ENCODE measurements at places on chromosomes 6 and 20.

GRCh38 chr6:141267420-141267819, 865.3 kb upstream of the GJE1 start:
- no peak for DNase-seq

DNA sequence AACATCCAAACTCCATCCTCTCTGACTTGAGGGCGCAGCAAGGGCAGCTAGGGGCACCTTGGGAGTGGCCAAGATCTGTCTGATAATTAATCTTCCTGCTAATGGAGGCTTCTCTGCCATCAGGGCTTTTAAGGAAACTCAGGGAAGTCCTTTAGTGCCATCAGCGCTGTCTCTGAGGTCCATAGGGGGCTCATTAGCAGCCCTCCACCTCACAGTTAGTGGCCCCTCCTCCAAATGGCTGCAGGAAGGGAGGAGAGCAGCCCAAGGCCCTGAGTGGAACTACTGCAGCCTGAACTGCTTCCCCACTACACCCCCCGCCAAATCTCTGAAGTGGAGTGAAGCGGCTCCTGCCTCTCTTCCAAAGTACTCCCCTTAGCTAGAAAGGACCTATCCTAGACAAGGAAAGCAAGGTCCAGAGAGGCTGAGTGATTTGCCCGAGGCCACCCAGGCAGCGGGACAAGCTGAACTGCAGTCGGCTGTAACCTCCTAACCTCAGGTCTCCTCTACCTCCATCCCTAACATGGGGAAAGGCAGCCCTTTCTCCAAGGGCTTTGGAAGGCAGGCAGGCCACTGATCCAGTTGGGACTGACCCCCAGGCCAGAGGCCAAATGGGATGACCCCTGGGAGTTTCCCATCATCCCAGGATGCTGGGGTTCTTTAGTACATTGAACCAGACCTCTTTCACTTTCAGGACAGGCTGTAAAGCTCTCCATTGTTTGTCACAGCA, 39.5 kb upstream of the ZFAND3 start:
- DNase-seq: no peak

- DNase-seq: no peak
Measured at GRCh38 chr20:227439-228105, 514 bp downstream of the DEFB129 start.

GRCh38 chr6:64672131-64672530, 1034.9 kb downstream of the EYS start:
- DNase-seq: no peak

DNA sequence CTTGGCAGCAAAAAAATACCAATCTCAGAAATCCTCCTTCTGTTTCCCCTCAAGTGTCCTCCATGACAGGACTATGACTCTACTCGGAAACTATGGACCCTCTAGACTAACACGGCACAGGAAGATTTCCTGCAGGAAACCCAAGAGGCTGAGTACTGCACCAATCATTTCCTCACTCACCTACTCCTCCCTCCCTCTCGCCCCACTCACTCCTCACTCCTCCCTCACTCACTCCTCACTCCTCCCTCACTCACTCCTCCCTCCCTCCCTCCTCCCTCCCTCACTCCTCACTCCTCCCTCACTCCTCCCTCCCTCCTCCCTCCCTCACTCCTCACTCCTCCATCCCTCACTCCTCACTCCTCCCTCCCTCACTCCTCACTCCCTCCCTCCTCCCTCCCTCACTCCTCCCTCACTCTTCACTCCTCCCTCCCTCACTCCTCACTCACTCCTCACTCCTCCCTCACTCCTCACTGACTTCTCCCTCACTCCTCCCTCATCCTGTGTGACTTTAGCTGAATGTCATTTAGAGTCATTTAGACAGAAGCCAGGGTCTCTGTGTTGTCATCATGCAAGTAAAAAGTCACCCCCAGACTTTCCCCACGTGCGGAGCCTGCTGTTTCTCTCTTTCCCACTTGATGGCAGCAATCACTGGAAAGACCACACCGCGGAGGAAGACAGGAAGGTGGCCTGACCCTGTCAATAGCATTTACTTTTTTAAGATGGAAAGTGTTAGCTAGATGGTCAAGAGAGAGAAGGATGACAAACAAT, 226.8 kb upstream of the PDE10A start:
- DNase-seq: no peak

- DNase-seq: no peak
Measured at GRCh38 chr20:25280574-25281535, 33.0 kb downstream of the PYGB start.

DNA sequence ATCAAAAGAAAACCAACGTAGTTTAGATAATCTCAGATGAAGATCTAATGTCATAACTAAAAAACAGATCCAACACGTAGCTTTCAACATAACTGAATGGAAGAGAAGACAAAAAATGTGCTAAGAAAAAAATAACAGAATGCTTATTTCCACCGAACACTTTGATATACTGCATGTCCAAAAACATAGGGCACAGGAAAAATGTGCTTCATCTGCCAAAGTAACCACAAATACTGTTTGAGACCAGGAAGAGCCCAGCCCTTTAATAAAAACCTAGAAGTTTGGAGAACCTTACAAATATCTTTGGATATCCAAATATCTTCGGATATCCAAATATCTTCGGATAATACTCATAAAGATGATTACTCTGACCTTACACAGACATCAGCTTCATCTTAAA, 19.8 kb downstream of the LAMA4 start:
- no peak for DNase-seq

DNA sequence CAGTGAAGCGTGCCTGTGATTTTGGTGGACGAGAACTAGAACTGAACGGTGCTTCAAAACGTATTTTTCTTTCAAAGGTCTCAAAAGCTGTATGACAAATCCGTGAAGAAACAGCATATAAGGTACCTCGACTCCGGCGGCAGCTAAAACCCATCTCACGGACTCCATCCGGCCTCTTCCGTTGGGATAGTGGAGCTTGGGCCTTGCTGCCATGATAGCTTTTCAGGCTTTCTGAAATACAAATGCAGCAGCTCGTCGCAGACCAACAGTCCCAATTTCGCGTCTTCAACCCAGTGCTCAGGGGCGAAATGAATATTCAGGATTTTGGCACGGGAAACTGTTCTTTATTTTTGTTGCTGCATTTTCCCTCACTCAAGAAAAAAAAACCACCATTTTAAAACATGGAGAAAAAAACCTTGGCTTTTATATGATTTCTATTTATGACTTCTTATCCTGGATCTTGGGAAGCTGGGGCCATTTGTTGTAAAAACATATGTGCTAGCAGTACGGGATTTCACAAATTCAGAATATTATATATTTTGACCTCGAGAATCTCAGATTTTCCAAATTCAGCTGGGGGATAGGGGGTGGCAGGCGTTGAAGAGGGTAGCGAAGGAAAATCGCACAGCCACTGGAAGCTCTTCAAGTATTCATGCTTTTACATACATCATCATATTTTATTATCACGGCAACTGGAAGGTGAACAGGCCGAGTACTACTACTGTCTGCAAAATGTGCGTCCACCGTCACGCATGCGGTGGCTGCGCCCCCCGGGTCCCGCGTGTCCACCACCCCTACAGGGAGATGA, 849 bp downstream of the GSTA4 start:
- DNase-seq: no peak

- no peak for DNase-seq
Measured at GRCh38 chr20:61841966-61842365, 223.7 kb downstream of the TAF4 start.

GRCh38 chr6:87807475-87807874, 105.4 kb upstream of the AKIRIN2 start:
- no peak for DNase-seq

GRCh38 chr20:7657569-7657968, 282.7 kb downstream of the HAO1 start:
- DNase-seq: no peak

- no peak for DNase-seq
Measured at GRCh38 chr6:98831057-98831958, 3.1 kb upstream of the POU3F2 start.

GRCh38 chr6:155103816-155104366, 108.8 kb downstream of the TIAM2 start:
- peak; percentile 17 for DNase-seq

DNA sequence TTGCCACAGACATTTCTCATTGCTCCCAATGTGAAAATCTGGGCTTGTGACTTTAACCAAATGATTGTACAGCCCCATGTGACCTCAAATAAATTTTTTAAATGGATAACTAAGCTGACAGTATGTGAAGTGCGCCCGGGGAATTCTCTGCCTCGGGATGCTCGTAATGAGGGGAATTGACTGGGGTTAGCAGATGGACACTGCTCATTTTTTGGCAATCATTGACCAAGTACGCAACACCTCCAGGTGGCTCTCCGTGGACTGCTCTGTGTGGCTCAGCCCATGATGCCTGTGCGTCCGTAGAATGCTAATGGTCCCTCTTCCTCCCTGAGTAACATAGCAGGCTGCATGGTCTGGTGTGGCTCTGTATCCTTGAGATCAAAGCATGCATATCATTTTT, 42.4 kb downstream of the FARS2 start:
- DNase-seq: no peak

DNA sequence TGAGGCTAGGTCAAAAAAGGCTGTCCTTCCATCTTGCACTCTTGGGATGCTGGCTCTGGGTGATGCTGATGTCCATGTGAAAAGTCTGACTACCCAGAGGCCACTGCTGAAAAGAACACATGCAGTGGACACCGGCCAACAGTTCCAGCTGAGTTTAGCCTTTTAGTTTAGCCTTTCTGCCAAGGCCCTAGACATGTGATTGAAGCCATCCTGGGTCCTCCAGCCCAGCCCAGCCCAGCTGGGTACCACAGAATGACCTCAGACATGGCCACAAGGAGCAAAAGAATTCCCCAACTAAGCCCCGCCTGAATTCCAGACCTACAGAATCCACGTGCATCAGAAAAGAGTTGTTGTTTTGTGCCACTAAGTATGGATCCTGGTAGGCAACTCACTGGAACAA, 17.4 kb downstream of the PIGT start:
- DNase-seq: no peak

DNA sequence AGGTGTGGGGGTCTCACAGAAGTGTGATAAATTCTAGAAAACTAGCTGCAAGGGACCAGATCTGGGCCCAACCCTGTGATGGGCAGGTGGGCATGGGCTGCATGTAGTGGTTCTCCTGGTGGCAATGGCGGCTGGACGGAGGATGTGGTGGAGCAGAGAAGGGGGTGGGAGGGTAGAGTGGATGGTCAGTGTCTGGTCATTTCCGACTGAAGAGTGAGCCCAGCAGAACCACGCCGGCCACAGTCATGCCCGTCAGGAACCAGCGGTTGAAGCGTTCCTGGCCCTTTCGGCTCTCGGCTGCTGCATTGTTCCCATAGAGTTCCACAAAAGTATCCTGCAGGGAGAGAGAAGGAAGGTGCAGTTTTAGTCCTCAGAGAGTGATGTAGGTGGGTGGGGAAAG, 28.0 kb downstream of the COX4I2 start:
- DNase-seq: no peak

DNA sequence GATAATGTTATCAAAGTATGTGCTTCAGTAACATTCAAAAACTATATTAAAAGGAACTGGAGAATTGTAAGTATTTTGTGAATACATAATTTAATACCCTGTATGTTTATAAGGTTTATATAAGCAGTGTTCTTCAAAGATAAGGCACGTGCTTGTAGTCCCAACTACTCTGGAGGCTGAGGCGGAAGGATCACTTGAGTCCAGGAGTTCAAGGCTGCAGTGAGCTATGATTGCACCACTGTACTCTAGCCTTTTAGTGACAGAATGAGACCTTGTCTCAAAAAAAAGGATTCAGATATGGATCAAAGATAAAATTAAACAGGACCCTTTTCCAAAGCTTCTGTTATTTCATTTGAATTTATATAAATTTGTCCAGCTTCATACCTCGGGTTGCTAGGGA, 17.2 kb downstream of the CSE1L start:
- DNase-seq: no peak

- DNase-seq: no peak
Measured at GRCh38 chr20:58329711-58330110, 20.2 kb downstream of the RAB22A start.

DNA sequence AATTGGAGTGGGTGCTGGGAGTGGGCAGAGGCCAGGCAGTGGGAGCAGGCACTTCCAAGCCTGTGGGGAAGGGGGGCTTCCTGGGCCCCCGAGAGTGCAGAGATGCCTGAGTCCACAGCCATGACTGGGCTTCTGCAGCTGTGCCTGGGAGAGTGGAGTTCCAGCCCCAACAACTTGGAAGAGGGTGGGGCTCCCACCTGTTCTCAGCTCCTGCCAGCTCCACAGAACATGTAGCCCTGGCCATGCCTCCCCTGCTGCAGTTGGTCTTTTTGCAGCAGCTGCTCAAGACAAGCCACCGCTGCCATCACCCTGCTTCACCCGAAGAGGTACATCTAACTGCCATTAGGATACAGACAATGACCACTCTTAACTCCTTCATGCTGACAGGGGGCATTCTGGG, 1092.3 kb downstream of the KHDRBS2 start:
- no peak for DNase-seq

DNA sequence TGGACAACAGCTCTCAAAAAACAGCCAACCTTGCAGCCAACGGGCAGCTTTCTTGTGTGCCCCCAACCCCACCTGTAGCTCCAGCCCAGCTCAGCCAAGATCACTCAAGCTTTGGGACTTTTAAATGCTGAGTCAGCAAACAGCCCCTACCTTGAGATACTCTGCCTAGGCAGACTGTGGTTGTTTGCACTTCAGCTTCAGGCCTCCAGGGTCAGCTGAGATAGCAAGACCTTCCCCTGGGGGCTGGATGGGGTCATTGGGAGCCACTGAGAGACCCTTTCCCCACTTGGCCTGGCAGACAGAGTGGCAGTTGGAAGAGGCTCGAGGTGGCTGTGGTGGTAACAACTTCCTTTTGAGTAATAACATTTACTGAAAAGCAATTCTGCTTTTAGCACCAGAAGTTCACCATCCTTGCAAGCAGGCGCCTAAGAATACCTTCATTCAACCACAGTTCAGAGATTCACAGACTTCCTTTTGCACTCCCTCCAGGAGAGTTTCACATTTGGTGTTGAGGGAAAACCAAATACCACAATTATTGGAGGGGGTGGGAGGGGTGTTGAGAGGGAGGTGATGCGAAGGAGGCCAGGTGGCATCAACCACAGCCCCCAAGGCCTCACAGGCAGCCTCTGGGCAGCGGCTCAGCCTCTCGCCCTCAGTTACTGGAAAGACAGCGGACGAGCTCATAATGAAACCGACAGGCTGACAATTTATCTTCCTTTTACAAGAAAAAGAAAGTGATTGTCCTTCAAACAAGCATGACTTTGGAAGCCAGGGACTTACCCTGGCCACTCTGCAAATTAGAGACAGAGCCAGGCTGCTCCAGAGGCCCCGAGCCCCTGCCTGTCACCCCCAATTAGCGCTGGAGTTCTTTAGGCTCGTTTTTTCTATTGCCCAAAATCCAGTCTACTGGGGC, 148.1 kb downstream of the CEBPB start:
- DNase-seq: peak; percentile 47
